Endothelial cell of umbilical vein (primary cell): ENCODE measurements at places on chromosomes 1 and 21.

- peak; percentile 82 for DNase-seq
Measured at GRCh38 chr1:218459878-218460711, 115.0 kb downstream of the TGFB2 start.

DNA sequence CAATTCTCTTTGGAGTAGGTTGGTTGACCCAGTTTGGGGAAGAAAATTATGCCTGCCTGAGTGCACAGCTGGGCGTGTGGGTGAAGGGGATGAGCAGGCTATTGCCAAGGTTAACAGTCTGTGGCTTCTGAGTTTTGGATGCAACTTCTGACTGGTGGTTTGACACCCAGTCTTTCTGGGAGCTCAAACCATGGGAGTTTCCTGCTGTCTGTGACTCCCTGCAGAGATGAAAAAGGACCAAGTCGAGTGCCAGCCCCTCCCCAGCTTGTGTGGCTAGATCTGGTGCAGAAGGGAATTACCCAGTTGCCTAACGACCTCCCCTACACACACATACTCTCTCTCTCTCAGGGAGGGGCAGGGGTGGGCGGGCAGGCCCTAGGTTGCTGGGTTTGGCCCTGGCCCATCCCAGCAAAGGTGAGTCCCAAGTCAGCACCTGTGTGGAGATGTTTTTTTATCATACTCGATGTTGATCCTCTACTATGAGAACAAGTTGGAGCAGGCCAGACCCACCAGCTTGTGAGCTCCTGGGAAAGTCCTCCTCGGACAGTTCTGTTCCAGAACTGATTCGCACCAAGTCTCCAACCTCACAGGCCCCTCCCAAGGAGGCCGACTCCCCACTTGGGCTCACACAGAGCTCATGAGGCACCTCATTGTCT lies 28.2 kb downstream of the PKP1 start:
- DNase-seq, result no peak

- no peak for DNase-seq
Measured at GRCh38 chr1:75791022-75791421, 5.0 kb downstream of the RABGGTB start.

DNA sequence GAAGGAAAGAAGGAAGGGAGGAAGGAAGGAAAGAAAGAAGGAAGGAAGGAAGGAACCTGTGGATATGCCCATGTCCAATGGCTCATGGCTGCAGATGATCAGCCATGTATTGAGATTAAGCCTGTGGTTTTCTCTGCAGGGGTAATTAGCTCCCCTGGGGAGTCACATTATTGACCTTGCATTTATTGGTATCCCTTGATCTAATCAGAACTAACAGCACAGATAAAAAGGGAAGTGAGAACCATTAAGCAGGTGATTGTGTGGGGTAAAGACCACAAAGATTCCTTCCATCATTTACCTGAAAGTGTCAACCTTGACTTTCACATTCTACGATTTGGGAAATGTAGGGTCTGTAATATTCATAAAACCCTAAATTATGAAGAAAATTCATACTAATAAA lies 390.7 kb downstream of the BRINP2 start:
- DNase-seq, result no peak

DNA sequence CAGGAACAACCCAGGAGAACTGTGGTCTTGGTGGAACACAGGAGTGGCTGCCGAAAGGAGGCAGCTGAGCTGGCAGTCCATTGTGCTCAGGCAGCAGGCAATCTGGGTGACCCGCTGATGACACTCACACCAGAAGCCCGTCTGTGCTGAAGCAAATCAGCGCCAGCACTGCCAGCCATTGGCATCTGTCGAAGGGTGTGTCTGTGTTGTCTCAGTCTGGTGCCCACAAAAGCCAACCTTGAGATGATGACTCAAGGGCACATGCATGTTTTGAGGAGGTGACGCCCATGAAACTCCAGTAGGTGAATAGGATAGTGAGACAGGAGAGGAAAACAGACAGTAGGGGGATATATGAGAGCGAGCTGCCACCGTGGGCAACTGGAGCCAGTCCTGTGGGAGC lies 167.3 kb downstream of the KAZN start:
- no peak for DNase-seq

DNA sequence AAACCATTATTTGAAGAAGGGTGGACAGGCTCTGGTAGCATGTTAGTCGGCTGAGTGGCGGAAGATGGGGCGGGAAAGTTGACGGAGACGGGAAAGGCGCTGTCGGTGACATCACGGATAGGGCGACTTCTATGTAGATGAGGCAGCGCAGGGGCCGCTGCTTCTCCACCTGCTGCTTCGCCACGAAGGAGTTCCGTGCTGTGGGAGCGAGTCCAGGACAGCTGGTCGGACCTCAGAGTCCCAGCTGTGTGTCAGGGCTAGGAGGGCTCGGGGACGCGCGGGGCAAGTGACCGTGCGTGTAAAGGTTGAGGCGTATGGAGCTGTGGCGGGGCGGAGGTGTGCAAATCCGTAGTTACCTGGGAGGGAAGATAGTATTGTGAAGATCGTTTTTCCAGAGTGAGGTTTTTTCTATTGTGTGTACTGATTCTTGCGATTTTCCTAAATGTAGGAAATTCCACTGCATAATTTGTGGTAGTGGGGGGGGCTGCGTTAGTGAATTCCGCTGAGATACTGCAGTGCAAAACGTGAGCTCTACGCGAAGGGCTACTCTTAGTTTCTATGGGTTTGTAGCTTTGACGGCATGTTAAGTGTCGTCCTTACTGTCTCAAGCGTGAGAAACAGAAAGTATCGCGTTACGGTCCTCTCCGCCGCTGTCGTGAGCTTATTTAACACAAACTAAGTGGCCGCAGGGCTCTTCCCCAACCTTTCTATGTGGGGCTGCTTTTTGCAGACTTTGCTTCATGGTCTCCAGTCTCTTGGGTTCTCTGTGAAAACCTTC lies 111.2 kb upstream of the NBPF11 start:
- DNase-seq, result peak; percentile 54

DNA sequence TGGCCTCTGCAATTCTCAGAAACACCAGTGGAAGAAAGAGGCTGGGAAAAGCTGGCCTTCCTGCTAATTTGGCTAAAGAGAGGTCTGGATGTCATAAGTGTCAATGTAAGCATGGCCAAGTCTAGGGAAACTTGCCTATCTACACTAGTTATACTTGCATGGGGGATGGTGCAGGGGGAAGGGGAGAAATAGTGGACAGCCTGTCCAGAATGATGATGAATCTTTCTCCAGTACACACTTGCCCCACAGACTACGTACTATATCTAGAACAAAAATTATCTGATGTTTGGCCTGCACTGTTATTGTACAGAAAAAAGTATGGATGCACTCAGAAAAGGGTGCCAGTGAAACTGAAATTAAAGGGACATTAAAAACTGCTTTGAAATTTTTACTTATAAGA lies 114.5 kb downstream of the SLC25A24 start:
- DNase-seq, result no peak

GRCh38 chr1:21165646-21166045 lies 11.1 kb downstream of the EIF4G3 start:
- DNase-seq, result no peak

GRCh38 chr1:125119024-125119441 lies 3934.3 kb downstream of the SRGAP2C start:
- DNase-seq, result no peak

GRCh38 chr1:65359888-65360287 lies 50.5 kb downstream of the DNAJC6 start:
- no peak for DNase-seq

GRCh38 chr21:44931501-44932407 lies 8.1 kb upstream of the SLX9 start:
- no peak for DNase-seq

DNA sequence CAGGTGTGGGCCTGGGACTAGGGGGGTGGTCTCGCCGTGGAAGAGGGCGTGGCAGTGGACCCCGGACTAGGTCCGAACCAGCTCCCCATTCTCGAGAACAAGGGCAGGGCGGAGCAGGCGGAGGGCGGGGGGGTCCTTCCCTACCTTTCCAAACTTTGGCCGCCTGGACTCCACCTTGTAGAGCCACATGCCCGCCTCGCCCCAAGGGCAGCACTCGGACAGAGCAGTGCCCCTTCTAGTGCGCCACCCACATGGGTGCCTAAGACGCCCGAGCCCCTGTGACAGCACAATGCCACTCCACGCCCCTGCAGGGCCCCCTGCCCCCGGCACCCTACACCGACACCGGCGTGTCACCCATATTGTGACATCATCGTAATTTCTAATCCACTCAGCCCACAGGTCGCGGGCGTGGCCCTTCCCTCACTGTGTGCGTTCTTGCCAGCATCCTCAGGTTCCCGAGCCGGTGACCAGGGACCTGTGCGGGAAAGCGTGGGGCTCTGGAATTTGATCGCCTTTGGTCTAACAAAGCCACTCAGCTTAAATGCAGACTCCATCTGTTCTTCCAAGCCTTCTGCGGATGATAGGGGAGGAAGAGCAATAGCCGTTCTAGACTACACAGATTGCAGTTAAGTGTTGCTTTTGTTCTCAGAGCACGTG lies 553 bp upstream of the STMN1 start:
- no peak for DNase-seq

DNA sequence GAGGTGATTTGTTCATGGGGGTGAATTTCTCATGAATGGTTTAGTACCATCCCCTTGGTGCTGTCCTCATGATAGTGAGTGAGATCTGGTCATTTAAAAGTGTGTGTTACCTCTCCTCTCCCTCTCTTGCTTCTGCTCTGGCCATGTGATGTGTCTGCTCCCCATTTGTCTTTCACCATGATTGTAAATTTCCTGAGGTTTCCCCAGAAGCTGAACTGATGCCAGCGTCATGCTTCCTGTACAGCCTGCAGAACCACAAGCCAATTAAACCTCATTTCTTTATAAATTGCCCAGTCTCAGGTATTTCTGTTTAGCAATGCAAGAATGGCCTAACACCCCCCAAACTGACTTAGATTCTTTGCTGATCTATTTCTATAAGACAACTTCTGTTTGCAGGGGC lies 249.4 kb upstream of the B3GALT2 start:
- peak; percentile 19 for DNase-seq

DNA sequence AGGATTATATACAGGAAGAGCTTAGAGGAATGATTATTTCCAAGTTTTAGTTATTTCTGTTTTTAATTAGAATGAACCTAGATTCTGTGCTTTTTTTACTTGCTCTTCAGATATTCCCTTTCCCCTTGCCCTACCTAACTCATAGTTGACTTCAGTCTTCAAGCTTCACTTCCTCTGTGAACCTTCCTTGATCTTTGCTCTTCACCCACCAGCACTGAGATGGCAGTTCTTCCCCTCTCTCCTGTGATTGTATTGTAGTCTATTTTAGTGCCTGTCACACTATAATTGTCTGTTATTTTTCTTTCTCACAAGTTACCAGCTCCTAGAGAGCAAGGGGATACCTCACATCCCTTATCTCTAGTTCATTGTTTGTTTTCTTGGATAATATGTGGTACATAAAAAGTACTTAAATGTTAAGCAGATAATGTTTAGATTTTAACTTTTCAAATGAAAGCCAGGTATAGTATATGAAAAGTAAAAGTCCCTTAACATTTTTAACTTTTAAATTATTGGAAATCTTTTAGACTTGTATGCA lies 33.2 kb downstream of the KCTD3 start:
- DNase-seq, result no peak

DNA sequence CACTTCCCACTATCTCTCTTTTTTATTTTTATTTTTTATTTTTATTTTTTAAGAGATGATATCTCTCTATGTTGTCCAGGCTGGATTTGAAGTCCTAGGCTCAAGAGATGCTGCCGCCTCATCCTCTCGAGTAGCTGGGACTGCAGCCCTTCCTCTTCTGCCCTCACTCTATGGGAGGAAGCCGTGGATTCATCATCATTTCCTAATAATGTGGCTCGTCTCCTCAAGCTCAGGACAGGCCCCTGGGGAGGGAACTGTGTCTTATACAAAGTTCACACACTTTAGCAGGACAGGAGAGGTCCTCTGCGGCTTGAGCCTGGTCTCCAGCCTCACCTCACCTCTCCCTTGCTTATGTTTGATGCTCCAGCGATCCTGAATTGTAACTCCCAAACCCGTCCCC lies 16.5 kb upstream of the IFFO2 start:
- peak; percentile 51 for DNase-seq

DNA sequence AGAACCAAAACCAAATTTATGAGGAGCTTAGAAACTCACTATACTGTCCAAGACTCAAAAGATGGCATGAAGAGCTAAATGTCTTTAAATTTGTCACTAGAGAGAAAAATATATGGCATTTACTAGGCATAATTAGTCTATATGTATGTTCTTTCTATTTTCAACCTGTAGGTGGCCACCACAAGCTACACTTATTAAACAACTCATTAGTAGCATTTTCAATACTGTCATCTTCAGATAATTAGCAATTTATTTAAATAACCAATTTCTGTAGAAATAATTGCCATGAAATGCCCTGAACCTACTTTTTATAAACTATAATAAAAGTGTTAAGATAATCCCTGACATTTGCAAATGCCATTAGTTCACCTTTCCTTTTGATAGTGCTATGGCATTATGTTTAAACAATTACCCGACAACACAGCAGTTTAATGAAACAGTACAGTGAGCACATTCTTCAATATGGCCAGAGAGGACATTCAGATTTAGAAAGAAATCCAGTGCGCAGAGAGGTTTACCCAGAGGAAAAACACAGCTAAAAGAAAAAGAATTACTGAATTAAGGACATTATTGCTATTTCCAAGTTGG lies 522.5 kb downstream of the PTBP2 start:
- peak; percentile 48 for DNase-seq

- DNase-seq, result no peak
Measured at GRCh38 chr1:106360252-106360651, 696.2 kb upstream of the PRMT6 start.

DNA sequence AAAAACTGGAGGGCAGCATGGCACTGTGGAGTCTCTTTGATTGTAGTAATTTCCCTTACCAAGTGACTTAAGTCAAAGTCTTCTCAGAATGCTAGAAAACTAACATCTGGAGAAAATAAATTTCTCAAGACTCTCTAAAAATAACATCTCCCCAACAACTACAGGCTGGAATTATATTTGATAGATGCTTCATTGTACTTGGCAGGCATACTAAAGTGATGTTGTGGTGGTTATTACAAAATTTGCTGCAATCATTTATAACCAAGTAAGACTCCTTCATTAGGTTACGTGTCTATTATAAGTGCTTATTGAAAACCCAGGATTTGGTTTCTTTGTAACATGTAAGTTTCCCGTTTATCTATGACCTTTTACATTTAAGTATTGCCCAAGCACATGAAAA lies 132.9 kb upstream of the NRIP1 start:
- no peak for DNase-seq

DNA sequence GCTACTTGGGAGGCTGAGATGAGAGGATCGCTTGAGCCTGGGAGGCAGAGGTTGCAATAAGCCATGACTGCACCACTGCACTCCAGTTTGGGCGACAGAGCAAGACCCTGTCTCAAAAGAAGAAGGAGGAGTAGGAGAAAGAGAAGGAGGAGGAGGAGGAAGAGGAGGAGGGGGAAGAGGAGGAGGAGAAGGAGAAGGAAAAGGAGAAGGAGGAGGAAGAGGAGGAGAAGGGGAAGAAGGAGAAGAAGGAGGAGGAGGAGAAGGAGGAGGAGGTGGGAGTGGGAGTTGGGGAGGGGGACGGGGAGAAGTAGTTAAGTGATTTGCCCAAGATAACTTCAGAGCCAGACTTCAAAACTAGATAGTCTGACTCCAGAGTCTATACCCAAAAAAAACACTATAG lies 55.5 kb upstream of the FOXD3 start:
- no peak for DNase-seq

DNA sequence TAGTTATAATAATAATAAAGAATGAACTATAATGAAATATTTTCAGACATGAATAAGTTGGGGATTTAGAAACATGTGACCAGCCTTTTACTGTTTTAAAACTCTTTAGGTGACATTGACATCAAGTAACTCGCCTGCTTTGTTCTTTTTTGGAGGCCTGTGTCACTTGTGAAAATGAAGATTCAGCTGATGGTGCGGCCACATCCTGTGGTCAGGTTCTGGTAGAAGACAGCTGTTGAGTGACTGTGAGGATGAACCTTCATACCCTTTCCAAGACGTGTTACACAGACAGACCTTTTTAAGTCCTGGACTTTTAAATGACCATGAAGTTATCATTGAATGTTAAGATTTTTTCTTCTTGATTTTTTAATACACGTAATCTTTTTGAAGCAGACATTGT lies 10.3 kb downstream of the UTS2 start:
- no peak for DNase-seq
